ENCODE measurements at places on chromosomes 1 and 21.

- DNase-seq, result no peak
Observed at GRCh38 chr1:8352886-8353785, 35.2 kb downstream of the SLC45A1 start.

DNA sequence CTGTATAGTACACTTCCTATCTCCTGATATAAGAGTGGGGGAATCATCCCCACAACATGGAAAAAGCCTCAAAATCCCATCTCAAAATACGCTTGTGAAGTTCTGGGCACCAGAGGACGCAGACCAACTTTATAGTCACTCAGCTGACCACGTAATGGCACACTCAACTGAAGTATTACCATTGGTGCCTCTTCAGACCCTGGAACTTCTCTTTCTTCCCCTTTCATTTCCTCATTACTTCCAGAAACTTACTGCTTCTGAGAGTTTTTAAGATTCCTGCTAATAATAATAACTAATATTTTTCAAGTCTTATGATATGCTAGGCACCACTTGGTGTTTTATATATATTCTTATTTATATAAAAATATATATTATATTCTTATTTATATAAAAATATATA lies 202.6 kb downstream of the PTPRC start:
- no peak for DNase-seq

DNA sequence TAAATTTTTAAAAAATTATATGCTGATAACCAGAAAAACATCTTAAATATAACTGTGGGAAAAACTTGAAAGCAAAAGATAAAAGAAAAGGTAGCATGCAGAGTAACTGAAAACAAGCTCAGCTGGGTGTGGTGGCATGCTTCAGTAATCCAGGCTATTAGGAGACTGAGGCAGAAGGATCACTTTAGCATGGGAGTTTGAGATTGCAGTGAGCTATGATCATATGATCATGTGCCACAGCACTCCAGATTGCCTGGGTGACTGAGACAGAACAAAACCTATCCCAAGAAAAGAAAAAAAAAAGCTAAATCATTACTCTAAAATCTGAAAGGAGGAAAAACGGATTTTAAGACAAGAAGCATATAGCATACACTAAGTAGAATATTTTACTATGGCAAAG lies 1624.0 kb downstream of the AMY1C start:
- no peak for DNase-seq

DNA sequence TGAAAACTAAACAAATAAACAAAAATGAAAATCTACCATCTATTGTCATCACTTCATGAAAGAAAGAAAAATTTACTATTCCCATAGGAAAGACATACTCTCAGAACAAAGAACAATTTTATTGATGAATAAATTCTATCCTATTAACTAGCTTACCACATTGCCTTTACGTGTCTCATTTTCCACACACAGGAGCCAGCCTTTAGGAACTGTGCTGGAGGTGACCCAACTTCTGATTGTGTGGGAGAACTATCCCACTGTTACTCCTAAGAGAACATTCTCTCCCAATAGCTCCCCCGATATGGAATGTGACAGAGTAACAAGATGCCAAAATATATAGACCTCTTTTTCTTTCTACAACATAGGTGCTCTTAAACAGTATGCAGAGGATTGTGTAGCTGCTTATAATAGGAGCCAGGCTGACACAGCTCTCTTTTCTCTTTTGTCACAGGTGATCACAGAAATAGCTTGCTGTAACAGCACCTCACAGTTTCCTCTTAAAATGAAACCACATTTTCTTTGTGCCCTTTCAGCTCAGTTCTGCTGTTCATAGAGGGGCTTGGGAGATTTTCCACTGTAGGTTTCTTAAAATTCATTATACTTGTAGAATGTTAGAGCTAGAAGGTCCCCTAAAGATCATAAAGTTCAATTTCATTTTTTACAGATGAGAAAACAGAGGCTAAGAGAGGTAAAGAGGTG lies 35.5 kb downstream of the C21orf91 start:
- DNase-seq, result no peak

DNA sequence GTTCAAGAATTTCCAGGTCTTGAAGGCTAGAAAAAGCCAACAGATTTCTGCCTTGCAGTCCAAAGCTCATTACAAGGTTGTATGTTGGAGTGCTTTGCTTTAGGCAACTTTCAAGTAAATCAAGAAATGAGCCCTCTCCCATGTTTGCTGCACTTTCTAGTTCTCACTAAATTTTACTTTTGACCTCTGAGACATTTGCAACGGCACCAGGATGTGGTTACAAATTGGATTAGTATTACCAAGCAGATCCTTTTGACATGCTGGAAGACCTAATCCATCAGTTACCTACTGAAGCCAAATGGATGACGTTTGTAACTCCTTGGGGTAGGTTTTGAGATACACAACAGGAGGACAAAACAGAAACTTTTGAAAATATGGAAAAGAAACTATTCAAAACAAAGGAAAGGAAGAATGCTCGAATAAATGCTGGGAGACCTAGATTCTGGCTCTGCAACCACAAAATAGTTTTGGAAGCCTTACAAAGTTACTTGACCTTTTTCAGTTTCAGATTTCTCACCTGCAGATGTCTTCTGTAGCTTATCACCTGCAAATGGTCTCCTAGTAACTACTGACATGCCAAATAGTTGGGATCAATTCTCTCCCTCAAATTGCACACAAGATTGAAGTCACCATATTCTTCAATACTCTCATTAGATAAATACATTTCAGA lies 251.7 kb upstream of the ADGRL2 start:
- DNase-seq, result no peak

All from right forelimb (tissue), 1 donor.